Stimulated activated CD4-positive, alpha-beta T cell treated with anti-CD3 and anti-CD28 coated beads, Interleukin-12 subunit alpha, Interleukin-12 subunit beta, amount 100 ng/mL, for 24 hours (primary cell): ENCODE measurements at places on chromosomes 16 and 17.

GRCh38 chr17:81129289-81129688, 36.0 kb upstream of the PVALEF start:
- no peak for DNase-seq

DNA sequence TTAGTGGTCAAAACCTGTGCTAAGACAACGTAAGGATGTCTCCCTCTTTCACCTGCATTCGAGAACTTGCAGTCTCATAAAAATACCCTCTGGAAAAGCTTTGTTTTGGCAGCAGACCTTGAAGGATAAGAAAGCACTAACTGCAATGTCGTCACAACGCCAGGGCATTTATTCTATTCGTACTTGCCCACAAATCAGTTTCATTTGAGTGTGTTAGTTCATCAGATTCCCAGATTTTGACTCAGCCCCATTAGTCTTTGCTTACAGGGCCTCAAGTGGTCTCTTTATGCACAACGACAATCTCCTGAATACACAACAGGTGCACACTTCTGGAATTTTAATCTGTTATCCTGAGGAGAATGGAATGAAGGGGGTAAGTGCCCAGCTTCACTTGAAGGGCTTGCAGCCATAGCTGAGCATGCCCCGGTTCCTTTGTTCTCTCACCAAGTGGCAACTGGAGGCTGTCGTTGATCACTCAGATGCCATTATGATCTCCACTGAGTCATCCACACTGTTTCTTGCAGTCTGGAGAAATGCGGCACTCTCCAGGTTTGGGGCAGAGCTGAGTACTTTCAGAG, 58.8 kb downstream of the CLEC19A start:
- no peak for DNase-seq

- no peak for DNase-seq
These were observed 197.8 kb upstream of the CHMP6 start for GRCh38 chr17:80793851-80794267.

GRCh38 chr16:53094013-53094630, 39.3 kb downstream of the CHD9 start:
- no peak for DNase-seq

- DNase-seq: no peak
These were observed 89.8 kb downstream of the MRM3 start for GRCh38 chr17:871751-872519.

DNA sequence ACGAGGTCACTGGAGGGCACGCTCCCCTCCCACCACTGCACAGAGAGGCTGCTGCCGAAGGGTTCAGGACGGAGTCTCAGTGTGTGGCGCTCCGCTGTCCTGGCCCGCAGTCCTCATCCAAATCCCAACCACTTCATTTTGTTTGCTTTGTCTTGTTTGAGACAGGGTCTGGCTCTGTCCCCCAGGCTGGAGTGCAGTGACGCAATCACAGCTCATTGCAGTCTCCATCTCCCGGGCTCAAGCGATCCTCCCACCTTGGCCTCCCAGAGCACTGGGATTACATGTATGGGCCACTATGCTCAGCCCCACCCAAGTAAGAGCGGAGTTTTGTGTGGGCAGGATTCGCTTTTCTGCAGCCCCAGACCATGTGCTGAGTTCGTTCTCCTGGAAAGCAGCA, 12.7 kb downstream of the UNKL start:
- no peak for DNase-seq

- no peak for DNase-seq
These were observed 19.7 kb downstream of the DHRS7B start for GRCh38 chr17:21146362-21147015.

- DNase-seq: no peak
These were observed 313.1 kb downstream of the MAF start for GRCh38 chr16:79287424-79287917.

DNA sequence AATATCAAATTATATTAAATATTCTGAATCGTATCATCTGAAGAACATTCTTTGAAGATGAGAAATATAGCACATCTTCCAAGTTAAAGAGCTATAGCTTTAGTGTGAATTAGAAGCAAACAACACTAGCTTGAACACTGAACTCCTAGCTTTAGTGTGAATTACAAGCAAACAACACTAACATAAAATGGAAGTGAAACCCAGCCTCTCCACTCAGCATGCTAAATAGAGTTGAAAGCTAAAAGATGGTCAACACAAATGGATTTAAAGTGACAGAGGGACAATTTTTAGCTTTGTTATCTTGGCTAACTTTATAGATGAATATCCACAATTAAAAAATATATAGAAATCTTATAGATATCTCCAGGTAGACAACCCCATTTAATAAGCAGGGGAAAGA, 4.5 kb upstream of the KIF2B start:
- no peak for DNase-seq

DNA sequence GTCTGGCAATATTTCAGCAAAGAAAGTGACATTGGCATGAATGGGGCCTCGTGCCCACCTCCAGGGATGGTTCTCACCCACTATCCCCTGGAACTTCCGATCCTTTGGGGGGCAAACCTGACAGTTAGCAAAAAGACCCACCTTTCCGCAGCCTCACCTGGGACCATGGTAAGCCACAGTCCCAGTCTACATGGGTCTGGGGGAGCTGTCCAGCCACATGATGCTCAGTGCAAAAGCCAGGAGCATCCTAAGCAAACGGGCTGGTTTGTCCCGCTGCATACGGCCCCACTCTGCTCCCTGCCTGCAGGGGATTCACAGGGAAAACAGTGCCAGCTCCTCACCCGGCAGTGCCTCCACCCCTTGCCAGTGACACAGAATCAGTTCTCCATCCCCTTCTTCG, 19.3 kb downstream of the AIPL1 start:
- DNase-seq: no peak

- no peak for DNase-seq
These were observed 46.2 kb upstream of the NOL11 start for GRCh38 chr17:67671493-67671892.

GRCh38 chr17:5585836-5586521, 1.7 kb upstream of the NLRP1 start:
- DNase-seq: no peak

- no peak for DNase-seq
These were observed 32.9 kb downstream of the CPSF4L start for GRCh38 chr17:73228748-73229236.

- no peak for DNase-seq
These were observed 3.7 kb downstream of the TEPSIN start for GRCh38 chr17:81234940-81235821.

DNA sequence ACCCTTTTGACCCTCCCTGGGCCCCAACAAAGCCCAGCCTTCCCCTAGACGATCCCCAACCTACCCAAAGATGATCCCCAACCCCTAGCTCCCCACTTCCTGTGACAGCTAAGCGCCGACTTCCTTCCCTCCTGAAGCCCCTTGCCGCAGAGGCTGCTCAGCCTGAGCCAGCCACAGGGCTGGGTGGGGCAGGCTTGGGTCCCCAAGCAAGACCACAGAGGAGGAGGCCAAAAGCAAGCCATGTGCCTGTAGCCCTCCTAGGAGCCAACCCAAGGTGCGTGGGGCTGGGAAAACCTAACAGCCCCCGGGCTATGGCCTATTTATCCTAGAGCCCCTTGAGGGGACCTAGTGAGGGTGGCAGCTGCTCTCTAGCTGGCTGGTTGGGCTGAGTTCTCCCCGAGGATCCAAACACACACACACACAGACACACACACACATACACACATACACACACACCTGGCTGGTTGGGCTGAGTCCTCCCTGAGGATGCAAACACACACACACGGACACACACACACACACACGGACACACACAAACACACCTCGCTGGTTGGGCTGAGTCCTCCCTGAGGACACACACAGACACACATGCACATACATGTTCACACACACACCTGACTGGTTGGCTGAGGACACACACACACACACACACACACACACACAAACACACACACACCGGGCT, 4.8 kb downstream of the ARRB2 start:
- DNase-seq: no peak

- DNase-seq: no peak
These were observed 3.6 kb downstream of the COG1 start for GRCh38 chr17:73196500-73196899.

DNA sequence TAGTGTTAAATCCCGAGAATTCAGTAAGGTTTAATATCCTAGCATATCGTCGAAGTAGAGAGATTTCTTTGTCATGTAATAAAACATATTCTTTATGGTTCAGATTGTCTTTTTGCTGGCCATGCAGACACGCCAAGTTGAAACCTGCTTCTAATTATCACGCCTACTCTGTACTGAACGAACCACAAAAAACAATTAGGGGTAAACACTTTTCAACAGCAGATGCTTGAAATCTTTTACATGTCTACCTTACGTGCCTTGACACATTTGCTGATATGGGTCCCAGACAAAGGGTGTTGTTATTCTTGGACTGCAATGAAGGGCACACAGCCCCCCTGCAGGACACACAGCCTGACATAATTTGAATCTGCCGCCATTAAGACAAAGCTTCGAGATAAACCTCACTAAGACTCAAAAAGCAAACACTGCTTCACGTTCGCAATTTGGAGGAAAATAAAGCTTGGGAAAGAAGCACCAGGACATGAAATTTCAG, 13.3 kb downstream of the WIPI1 start:
- DNase-seq: no peak

DNA sequence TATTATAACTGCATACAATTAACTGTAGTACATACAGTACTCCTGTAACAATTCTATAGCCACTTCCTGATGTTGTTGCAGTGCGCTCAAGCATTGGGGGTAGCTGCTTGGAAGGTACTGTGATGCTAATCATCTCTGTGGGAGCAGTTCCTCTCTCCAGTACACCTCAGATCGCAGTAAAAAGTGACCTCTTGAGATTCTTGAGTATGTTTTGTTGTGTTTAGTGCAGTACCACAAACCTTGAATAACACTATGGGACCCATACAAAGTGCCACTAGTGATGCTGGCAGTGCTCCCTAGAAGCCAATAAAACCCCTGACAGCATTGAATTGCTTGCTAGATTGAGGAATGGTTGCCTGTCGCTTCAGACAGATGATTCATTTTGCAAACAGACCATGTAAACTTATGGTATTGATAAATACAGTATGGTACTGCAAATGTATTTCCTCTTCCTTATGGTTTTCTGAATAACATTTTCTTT, 193.0 kb downstream of the SPECC1 start:
- no peak for DNase-seq

GRCh38 chr16:87368029-87368770, 15.4 kb downstream of the FBXO31 start:
- DNase-seq: no peak

- no peak for DNase-seq
These were observed 20.0 kb downstream of the ADAMTS18 start for GRCh38 chr16:77414752-77415231.

DNA sequence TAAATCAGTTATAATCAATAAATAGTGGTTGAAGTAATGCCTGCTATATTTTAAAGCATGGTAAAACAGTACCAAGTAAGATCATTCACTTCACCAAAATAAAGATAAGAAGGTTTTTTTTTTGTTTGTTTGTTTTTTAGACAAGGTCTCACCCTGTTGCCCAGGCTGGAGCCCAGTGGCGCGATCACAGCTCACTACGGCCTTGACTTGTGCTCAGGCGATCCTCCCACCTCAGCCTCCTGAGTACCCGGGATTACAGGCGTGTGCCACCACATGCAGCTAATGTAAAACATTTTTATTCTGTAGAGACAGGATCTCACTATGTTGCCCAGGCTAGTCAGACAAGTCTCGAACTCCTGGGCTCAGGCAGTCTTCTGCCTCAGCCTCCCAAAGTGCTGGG, 84.5 kb upstream of the NETO2 start:
- no peak for DNase-seq

DNA sequence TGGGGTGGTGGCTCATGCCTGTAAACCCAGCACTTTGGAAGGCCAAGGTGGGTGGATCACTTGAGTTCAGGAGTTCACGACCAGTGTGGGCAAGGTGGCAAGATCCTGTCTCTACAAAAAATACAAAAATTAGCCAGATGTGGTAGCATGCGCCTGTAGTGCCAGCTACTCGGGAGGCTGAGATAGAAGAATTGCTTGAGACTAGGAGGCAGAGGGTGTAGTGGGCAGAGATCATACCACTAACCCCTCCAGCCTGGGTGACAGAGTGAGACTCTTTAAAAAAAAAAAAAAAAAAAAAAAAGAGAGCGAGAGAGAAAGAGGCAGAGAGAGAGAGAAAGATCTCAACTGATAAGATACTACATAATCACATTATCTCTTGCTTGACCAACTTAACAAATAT, 45.9 kb downstream of the KANSL1 start:
- no peak for DNase-seq

- no peak for DNase-seq
These were observed at the start of gene BCL6B for GRCh38 chr17:7022781-7023571. TSS of gene BCL6B (plus strand) at chr17:7023050. CDS start at chr17:7023672, 622 bp downstream.

DNA sequence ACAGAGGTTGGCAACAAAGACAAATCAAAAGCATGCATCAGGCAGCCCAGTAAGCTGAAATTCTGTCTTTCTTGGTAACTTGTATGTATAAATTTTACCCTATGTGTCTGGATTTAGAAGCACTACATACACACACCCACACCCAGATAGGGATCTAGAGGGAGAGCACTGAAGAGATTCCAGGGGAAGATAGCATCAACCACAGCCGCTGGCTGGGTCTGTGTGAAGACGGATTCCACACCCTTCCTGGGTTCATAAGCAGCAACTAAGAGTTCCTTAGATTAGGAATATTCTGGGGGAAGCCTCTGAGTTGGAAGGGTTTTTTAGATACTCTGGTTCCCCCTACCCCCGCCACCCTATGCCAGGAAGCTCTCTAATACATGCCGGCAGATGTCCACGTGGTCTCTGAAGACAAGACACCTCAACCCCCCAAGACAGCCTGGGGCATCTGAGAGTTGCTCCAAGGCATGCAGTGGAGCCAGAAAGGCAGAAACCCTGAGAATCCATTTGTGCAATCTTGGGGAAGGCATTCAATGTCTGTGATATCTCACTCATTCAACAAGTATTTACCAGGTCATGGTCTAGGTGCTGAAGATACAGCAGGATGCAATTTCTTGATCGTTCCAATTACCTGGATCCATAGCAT, 86.4 kb downstream of the NOG start:
- DNase-seq: no peak

DNA sequence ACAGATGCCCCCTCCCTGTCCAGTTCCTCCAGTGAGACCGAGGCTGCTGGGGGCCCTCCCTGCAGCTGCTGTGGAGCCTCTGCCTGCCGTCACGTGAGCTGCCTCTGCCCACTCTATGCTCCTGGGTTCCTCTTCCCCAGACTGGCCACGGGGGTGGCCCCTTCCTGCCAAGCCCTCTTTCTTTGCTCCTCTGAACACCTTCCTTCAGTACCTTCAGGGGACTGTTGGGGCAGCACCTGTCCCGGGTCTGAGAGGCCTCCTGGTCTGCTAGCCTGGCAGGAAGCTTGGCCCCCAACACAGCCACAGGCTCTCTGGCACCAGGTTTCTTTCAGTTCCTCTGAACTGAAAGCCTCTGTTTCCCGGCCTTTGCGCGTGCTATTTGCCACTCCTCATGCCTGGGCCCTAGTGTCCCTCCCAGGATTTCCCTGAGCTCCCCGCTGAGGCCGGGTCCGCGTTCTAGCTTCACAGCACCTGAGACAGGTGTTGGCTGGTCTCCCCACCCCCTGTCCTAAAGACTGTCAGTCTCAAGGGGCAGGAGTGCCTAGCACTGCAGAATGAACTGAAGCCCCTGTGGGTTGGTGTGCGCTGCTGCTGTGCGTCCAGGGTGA, 6.6 kb upstream of the ATP6V0C start:
- DNase-seq: no peak
